ENCODE measurements at places on chromosomes 11 and 22. TPM values are rescaled to one million over a fixed set of nuclear protein-coding genes. Genes with fewer than 3 reads are reported as not detected.

MMP1 gene
- 3.5 TPM for total RNA-seq

DNA sequence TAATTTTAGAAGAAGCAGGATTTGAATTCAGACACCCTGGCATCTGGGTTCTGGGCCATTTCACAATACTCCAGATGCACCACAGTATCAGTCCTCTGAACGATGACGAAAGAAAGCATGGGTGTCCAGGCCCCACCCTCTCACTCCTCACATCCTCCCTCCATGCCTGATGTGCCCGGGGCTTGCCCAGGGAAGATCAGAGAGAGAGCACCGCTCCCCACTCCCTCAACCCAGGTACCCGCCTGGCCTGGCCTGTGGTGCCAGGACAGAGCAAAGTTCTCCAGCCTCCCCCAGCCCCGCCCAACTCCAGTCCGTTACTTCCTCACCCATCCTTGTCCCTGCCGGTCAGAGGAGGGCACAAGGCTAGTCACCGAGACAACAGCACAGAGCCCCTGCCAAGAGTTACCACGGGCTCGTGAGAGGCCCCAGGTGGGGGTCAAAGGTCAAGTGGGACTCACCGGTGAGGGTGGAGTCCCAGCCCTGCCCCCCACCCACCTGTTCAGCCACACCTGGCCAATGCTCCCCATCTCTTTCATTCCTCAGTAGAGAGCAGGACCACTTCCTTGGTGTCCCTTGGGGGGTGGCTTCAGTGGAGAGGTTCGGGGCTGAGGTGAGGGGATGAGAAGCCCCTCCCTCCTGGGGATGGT, 8.1 kb downstream of the BCL9L start:
- ATAC-seq = peak; percentile 16

GRCh38 chr11:126992804-126993111, 7.8 kb downstream of the KIRREL3 start:
- no peak for ATAC-seq

SLC37A2 gene
- 15.5 TPM for total RNA-seq

GRCh38 chr11:69489746-69490365, 8.4 kb downstream of the LINC01488 start:
- ATAC-seq = no peak

DNA sequence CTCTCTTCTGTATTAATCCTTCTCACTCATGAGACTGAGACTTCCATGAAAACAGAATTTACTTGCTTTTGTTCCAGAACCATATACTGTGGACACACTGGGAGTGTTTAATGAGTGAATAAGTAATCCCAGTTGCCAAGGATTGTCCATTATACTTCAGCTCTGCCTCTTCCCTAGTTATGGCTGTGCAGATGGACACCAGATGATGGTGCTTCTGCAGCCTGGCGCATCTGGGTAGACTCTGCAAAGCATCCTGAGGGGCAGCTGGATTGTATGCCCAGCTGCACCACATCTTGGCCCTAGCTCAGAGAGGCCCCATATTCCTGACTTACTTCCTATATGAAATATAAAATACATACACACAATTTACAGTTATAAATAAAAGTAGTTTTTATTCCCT, 43.5 kb downstream of the DBX1 start:
- no peak for ATAC-seq

DNA sequence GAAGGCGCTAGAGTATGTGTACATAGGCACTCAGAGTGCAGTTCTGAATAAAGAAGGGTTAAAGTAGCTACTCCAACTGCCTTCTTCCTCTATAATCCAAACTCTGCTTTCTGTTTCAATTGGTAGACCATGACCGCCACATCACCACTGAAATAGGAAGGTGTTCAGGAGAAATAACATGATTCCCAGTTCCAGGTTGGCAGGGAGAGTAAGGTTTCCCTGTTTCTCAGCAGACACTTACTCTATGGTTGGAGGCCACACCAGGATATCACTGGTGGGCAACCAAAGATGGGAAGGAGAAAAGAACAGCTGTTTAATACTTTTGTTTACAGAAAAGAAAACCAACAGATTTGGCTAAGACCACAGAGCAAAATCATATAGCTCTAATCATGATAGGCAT, 37.9 kb downstream of the PAK1 start:
- ATAC-seq = no peak

All from esophagus mucosa (tissue), 1 donor.